ENCODE measurements at places on chromosomes 1 and 21.
A peak's percentile ranks its signal among the peaks of the same experiment; 100 is the strongest.

DNA sequence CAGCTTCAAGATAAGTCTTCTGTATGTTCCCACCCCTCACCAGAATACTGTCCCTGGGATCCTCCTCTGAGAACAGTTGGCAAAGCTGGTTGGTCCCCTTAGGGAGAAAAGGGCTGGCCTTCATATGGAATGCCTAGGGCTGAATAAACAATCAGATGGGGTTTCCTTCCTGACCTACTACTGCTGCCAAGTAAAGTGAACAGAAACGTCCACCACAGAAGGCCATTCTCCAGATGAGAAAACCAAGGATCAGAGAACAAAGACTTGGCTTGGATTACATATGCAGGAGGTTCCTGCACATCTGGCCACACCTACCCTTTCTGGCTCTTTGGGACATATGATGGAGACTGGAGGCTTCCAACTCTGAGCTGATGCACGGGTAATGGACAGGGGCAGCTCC lies 194.5 kb downstream of the HIVEP3 start:
- no peak for ATAC-seq

- no peak for ATAC-seq
These were observed 7.2 kb downstream of the TUFT1 start for GRCh38 chr1:151547119-151547899.

DNA sequence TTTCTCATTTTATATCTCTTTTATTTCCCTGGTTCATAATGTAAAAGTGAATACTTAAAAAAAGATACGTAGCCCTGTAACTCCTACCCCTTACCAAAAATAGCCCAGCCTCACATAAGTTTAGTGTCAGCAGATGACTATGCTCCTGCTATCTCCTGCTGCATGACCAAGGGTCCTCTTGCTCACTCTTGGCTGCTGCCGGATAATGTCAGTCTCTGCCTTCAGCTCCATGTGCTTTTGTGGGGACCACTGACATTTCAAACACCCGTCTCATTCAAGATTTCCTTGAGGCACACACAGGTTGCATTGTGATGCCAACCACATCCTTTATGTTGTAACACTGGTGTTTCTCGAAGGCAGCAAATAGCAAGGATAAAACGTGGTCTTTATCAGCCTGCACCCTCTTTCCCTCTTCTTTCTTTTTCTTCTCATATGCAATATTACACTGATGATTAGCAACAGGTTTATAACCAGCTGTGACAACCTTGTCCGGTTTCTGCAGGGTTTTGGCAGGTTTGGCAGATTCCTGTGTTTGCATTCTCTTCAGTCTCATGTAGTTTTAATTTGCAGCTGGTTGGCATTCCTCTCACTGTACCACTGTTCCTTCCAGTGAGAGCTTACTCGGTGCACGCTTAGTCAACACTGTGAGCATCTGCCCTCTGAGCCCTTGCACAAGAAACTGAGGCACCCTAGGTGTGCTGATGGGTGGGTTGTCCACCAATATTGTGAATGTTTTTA lies 62.2 kb downstream of the ZNF684 start:
- no peak for ATAC-seq

GRCh38 chr1:202861420-202862132 lies 27.4 kb downstream of the RABIF start:
- peak; percentile 93 for ATAC-seq

DNA sequence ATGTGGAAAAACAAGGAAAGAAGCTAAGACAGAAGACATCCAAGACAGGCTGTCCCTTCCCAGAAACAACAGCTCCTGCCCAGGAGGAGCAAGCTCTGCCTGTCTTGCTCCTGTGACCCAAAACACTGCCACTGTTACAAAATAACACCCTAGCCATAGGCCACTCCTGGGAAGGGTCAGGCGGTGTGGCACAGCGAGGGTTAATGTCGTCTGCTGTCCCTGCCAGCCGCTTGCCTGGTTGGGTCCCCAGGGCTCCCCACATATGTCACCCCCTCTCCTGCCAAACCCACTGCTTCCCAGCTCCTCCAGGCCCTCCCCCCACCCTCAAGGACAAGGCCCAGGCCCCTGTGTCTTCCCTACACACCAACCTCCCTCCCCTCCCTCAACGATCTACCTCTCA lies 3.9 kb upstream of the NHLH1 start:
- ATAC-seq, result no peak

GRCh38 chr1:18142969-18143368 lies 35.4 kb downstream of the IGSF21 start:
- no peak for ATAC-seq

DNA sequence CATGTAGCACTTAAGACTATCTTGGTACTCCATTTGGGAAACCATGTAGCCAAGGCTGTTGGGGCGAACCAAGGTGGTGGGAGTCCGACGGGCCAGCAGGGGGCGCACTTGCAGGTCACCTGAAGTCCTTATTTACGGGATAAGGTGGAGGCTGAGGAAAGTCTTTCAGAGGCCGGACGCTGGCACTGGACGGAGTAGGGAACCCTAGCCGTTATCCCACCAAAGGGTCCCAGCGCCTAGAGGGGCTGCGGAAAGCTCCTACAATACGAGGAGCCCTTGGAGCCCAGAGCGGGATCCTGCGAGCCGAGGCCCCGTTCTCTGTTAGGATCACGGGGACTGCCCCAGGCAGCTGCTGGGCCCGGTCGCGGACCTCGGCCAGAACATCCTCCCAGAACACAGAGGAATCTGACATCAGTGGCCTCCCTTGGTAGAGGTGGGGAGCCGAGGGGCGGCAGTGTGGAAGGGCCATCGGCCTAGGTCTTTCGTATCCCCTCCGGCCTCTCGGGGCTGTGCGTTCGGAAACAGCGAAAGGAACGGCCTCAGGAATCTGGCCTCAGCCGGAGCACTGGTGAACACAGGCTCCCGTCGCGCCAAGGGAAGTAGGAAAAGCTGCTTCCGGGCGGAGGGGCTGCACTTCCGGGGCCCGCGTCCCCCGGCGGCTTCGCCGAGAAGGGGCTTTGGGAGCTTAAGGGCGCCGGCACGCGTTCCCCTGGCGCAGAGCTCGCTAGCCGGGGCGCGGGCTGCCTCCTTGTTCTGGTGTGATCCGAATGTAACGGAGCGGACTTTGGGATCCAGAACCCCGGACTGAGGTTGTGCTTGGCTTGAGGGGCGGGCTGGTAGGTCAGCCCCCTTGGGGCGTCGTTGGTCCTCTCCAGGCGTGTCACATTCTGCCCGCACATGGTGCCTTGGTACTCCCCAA lies 29.9 kb upstream of the RPTN start:
- peak; percentile 77 for ATAC-seq

- no peak for ATAC-seq
These were observed 263.2 kb downstream of the PCP4 start for GRCh38 chr21:40130476-40130875.

GRCh38 chr1:241034203-241034936 lies 322.6 kb downstream of the RGS7 start:
- ATAC-seq, result no peak

DNA sequence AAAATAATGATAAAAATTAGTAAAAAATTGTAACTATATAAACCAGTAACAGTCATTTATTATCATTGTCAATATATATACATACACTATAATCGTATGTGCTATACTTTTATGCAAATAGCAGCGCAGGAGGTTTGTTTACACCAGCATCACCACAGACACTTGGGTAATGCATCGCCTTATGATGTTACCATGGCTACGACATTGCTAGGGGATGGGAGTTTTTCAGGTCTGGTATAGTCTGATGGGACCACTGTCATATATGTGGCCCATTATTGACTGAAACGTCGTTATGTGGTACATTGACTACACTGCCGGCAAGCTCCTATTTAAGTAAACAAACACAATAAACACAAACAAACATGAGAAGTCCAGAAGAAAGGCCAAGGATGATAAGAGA lies 45.6 kb downstream of the KCNK1 start:
- no peak for ATAC-seq

- ATAC-seq, result no peak
These were observed 4.2 kb upstream of the PAQR7 start for GRCh38 chr1:25879675-25880074.

DNA sequence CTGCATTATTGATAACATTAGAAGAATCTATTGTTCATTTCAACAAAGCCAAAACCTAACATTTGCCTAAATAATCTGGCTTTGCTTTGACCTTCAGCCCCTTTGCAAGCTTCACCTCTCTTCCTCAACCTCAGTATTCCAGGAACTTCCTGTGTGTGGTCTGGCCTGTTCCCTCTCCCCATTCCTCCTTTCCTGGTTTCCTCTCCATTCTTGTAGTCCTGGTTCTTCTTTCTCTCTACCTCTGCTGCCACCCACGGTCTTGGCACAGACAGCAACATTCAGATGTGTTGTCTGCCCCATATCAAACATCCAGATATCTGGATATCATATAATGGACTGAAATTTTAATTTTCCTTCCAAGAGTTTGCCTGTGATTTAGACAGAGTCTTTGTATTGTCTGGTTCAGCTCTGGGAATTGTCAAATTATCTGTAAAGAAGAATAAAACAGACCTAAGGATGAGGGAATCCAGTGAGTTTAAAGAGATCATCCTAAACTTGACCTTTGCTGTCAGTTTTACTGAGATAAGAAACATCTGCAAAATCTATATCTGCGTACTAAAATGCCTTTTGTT lies 148.1 kb upstream of the KCTD3 start:
- ATAC-seq, result no peak

DNA sequence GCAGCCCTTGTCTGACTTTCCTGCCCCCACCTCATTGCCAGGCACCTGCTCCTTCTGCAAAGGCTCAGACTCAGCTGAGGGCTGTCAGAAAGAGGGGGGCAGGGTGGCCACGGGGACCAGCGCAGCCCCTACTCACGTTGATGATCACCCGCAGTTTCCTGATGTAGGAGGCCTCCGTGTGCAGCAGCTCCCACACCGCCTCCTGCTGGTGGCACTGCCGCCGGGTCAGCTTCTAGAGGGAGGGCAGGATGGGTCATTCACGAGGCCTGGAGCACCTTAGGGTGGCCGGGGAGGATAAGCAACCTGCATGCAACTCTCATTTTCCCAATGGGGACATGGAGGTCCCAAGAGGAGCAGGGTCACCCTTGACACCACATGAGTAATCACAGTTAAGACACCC lies 6.4 kb upstream of the TNFRSF25 start:
- ATAC-seq, result no peak

GRCh38 chr1:41412748-41413147 lies 51.5 kb downstream of the FOXO6 start:
- no peak for ATAC-seq

GRCh38 chr1:87045761-87046304 lies 131.4 kb downstream of the HS2ST1 start:
- peak; percentile 68 for ATAC-seq

DNA sequence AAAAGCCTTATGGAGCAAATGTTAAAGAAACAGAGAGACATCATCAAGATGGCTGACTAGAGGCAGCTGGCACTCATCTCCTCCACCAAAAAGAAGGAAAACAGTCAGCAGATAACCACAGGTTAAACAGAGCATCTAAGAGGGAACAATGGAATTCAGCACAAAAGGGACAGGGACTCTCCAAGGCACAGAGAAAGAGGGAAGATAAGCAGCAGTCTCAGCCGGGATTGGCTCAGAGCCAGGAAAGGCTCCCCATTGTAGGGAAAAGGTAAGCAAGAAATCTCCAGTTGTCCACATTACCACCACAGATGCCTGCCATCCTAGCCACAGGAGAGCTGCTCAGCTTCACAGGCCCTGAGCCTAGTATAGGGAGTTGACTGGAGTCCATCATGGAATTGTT lies 605.5 kb downstream of the SMYD3 start:
- ATAC-seq, result no peak

GRCh38 chr1:204705493-204705811 lies 19.9 kb upstream of the LRRN2 start:
- no peak for ATAC-seq

DNA sequence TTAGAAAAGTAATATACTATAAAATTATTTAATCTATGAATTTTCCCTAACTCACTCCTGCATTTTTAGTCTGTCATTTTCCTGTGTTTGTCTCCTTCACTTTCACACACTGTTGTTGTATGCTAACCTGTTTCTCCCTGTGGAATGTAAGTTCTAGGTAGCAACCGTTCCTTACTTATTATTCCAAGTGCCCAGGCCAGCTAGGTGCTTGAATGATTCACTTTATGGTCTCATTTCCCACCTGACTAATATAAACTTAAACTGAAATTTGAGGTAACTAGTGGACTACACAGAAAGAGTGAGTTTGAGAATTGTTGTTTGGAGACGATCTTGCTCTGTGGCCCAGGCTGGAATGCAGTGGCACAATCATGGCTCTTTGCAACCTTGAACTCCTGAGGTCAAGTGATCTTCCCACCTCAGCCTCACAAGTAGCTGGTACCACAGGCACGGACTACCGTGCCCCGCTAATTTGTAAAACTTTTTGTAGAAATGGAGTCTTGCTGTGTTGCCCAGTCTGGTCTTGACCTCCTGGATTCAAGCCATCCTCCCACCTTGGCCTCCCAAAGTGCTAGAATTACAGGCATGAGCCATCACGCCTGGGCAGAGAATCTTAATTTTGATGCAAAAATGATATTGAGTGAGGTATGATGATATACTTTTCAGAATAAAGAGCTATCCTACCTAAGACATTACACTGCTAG lies 1.9 kb downstream of the ZYG11B start:
- no peak for ATAC-seq

GRCh38 chr1:47113178-47113577 lies 24.1 kb upstream of the CYP4A22 start:
- ATAC-seq, result no peak

GRCh38 chr1:94514095-94514727 lies 27.3 kb downstream of the F3 start:
- no peak for ATAC-seq

- ATAC-seq, result no peak
These were observed 17.3 kb downstream of the ENAH start for GRCh38 chr1:225635649-225636048.

DNA sequence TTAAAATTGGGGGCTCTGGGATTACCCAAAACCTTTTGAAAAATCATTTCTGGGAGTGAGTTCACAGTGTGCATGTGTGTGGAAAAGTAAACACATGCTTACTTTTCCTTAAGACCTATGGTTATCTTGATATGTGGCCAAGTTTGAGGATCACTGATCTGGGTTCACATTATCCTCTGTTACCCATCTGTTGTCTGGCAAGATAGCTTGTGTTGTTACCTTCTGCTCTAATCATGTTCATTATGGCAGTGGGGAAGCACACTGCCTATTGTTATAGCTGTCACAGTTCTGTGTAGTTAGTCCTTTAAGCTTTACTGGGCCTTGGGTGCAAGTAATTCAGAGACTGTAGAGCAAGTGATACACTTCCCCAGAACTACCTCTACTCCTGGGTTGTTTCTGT lies 5.0 kb downstream of the CTBS start:
- ATAC-seq, result no peak

GRCh38 chr1:25090707-25091422 lies 141.4 kb downstream of the SYF2 start:
- no peak for ATAC-seq
